ENCODE measurements at places on chromosomes 7 and 10.

- no peak for DNase-seq
Observed at GRCh38 chr7:139403601-139404000, 43.9 kb downstream of the LUC7L2 start.

DNA sequence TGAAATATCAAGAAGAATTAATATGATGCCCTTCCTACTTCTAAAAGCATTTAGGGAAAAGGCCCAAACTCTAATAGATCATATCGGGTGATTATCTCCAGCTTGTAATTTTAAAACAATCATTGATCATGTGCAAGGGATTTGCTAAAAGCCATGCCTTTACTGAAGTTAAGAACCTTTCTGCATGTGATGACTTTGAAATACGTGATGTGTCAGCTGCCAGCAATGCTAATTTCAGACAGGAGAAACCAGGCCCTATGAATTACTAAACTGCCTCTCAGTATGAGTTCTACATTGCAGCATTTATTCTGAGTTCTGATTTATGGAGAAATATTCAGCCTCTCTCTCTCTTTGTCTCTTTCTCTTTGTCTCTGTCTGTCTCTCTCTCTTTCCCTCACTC lies 203.6 kb upstream of the AKR1E2 start:
- no peak for DNase-seq

GRCh38 chr7:157431951-157432540 lies 95.2 kb downstream of the DNAJB6 start:
- DNase-seq: no peak

GRCh38 chr10:88725798-88726197 lies 19.7 kb downstream of the LIPK start:
- no peak for DNase-seq

- no peak for DNase-seq
Observed at GRCh38 chr10:123583639-123584418, 82.3 kb upstream of the GPR26 start.

DNA sequence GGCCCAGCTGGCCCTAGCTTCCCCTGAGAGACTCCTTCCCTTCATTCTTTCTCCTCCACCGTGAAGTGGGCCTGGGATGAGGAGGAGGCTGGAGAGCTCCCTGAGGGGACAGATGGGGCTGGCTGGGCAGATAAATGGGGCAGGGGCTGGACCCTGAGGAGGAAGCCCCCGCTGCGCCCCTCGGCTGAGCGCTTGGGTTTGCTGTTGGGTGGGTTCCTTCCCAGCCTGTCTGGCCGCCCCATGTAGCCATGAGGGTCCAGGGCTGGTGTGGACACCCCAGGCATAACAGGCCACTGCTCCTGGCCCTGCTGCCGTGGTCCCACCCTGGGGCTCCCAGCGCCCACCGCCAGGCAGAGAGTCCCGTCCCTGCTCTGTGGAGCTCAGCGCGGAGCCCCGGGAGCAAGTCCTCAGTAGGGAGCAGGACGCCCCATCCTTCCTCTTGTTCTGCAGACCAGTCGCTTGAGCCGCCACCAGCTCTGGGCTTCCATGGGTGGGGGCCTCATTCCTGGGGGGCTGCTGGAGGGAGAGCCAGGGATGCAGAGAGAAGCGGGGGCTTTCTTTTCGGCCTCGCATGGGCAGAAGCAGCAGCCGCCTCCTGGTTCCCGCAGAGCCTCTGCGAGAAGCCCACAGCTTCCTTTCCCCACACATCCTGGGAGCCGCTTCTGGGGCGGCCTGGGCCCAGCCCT lies 266.4 kb upstream of the TCERG1L start:
- no peak for DNase-seq

- no peak for DNase-seq
Observed at GRCh38 chr10:69051710-69052487, 36.0 kb upstream of the SRGN start.

- DNase-seq: no peak
Observed at GRCh38 chr7:99019523-99020412, 124.1 kb downstream of the SMURF1 start.

DNA sequence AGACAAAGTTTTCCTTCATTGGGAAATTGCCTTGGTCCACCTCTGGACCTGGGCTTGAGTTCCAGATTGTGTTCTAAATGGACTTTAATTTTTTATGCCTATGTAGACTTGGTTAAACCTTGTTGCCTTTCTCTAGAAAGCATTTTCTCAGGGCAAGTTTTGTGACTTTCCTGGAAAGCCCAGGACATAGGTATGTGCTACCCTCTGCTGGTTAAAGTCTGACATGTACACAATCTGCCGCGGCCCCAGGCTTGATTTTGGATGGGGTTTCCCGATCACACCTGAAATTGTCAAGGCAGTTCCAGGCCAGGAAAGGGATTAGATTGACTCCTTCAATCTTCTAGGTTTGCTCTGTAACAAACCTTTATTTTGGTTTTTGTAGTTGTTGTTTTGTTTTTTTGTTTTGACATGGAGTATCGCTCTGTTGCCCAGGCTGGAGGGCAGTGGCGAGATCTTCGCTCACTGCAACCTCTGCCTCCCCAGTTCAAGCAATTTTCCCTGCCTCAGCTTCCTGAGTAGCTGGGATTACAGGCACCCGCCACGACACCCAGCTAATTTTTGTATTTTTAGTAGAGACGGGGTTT lies 14.1 kb upstream of the AKR1B10 start:
- DNase-seq: no peak

GRCh38 chr10:98388101-98388655 lies 26.8 kb downstream of the PYROXD2 start:
- no peak for DNase-seq

DNA sequence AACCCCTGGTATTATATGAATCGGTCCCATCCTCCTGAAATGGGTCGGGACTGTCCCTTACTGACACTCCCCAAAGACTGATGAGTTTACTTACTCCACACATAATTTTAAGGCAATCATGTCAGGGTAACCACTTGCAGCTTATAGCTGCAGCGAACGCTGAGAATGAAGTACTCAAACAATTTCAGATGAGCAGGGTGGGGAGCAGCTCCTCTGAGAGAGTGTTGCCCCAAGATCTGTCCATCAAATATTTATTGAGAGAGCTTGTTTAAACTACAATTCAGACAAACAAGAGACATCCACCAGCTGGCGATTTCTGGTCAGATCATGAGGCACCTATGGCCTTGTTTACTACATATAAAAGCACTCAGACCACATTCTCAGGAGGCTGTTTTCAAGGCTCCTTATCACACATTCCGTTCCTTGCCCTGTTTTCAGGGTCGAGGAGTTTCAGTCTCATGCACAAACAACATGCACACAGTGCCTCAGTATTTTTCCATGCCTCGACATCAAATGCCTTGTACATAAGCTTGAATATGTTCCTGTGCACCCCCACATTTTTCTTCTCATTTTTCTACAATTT lies 80.1 kb downstream of the THSD7A start:
- DNase-seq: no peak

GRCh38 chr7:29929018-29929807 lies 60.4 kb downstream of the SCRN1 start:
- DNase-seq: no peak

DNA sequence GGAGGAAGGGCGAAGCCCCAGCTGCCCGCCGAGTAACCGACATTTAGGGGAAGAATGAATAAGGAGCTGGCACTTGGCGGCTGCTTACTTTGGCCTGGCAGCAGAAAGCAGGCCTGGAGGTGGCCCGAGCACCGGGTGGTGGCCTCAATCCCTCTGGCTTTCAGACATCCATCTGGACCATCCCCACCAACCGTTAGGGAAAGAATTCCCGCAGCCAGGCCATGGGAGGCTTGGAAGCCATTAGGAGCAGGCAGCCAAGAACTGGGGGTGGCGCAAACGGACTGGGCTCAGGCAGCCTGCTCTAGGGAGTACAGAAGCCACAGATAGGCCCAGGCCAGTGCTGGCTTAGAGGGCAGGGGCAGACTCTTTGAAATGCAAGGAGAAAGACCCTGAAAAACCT lies 132.7 kb downstream of the NEURL1 start:
- DNase-seq: no peak

DNA sequence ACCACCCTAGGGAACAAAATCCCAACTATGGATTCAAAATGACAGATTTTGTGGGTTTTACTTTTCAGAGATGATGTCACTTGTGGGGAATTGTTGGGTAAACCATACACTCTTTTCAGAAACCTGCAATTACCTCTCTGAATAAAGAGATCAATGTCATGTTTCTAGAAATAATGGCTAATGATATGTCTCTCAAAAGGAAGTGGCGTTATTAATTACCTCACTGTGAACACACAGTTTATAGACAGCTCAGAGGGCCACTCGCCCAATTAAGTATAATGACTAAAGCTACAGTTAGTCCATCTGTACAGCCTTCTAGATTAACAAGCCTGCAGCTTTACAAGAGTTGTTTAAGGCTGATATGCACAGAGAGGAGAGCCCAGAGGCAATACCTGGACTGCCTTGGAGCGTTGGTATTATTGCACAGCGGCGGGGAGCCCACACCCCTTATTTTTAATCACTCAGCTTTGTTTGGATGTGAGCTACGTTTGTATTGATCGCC lies 79.5 kb downstream of the RAB11FIP2 start:
- no peak for DNase-seq

- no peak for DNase-seq
Observed at GRCh38 chr10:88989824-88990383, 694 bp upstream of the FAS start.

GRCh38 chr10:30870896-30871295 lies 160.8 kb downstream of the ZNF438 start:
- DNase-seq: no peak

GRCh38 chr7:118072893-118073674 lies 110.9 kb upstream of the LSM8 start:
- DNase-seq: no peak

DNA sequence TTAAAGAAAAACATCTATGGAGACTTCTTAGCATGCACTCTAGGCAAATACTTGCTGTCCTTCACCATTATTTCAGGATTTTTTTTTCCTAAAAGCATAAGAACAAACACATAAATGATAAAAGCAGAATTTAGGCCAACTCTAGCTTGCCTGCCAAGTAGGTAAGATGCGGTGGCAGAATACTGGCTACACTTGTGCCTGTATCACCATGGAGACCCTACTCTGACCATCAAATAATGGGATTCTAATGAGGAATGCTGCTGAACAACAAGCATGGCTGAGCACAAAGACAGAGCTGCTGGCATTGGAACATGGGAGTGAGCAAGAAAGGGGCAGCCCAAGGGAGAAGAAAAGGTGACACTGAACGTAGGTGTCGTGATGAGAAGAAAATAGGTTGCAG lies 18.5 kb upstream of the TAS2R40 start:
- no peak for DNase-seq

GRCh38 chr10:27661514-27662286 lies 83.9 kb downstream of the MKX start:
- no peak for DNase-seq

DNA sequence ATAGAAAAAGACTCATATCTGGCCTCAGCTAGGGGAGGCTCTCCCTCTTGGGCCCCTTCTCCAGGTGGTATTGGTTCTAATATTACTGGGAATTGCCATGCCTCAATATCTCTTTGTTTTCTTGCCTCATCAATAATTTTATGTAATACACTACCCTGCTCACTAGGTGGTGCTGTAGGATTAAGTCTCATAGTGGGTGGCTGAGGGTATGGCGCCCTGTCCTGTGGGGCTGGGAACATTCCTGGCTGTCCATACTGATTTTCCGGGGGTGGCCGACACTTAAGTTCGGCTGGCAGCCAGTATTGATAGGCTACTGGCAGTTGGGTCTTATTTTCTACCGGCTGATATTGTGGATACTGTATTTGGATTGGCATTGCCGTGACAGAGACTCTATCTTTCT lies 9.0 kb upstream of the TAS2R3 start:
- no peak for DNase-seq

- DNase-seq: no peak
Observed at GRCh38 chr10:11934262-11934661, 108.3 kb downstream of the UPF2 start.

- DNase-seq: no peak
Observed at GRCh38 chr10:88781206-88781605, 21.3 kb upstream of the LIPM start.

GRCh38 chr7:64992971-64993370 lies 2.1 kb upstream of the ZNF117 start:
- no peak for DNase-seq

DNA sequence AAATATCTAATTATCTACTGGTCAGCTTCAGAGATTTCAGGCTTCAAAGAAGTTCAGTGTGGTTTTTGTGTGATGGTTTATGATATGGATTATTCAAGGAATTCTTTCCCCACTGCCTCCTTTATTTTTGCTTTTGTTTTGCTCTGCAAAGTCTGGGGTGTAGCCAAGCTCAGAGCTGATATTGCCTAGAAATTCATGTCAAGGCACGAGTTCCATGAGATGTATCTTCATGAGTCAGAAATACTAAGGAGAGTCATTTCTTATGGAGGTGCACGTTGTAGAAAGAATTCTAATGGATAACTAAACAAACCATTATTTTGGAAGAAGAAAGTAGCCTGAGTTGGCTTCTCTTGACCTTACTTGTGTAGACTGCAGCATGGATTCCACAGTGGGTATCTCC lies 37.4 kb downstream of the VIM start:
- DNase-seq: no peak

GRCh38 chr10:131638049-131638879 lies 262.5 kb upstream of the PPP2R2D start:
- DNase-seq: no peak

DNA sequence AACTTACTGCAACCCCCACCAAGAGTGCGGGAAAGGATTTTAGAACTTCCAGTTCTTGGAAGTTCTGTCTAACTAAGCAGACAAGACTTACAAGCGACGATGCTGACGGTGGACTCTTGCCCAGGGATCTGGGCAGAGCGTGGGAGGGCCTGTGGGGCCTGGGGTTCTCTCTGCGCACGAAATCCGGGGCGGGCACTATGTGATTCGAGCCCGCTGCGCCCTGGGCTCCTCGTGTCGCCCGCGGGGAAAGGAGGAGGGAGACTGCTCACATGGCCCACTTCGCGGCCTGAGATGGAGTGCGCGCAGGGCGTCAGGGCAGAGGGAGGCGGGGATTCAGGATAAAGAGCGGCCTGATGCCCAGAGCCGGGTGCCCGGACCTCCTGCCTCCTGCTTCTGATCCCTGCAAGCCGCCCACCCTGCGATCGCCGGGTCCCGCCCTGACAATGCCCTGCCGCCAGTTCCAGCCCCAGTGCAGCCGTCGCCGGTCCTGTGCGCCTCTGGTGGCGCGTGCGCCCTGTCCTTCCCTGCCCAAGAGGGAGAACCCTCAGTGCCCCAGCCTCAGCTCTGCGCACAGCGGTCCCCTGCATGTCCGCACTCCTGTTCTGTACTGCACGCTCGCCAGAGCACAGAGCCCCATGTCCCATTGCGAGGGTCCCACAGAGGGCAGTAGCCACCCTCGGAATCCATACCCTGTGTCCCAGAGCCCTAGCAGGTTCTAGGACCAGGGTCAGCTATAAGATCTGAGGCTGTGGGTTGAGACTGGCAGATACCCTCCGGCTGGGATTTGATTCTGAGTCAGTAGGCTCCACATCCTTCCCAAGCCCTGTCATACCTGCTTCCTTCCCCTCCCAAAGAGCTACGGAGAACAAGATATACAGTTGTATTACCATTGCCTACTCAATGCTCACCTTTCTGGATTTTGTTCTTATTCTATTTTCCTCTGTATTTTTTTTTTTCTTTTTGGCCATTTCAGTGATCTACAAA lies 99.4 kb upstream of the TMEM106B start:
- DNase-seq: no peak

DNA sequence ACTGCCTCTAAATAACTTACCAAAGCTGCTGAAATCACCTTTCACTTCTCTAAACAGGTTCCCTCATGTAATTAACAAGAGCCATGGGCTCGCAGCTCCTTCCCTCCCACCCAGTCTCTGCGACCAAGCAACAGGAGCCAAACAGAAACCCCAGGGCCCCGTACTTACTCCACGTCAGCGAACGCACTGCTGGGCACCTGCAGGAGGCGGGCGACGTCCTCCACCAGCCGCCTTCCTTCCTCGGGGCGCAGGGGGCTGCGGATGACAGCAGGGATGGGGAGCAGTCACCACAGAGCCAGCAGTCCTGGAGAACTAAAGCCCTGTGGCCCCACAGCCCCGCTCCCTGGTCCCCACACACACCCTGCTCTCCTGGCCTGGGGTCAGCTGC lies 477.0 kb downstream of the PTPRN2 start:
- DNase-seq: no peak

Measured in cortex of kidney (tissue), 1 donor.